ENCODE measurements at places on chromosomes 16 and 17. TPM values are rescaled to one million over a fixed set of nuclear protein-coding genes. Genes with fewer than 3 reads are reported as not detected.
A peak's percentile ranks its signal among the peaks of the same experiment; 100 is the strongest.

ZNF48 gene
- 37.9 TPM for total RNA-seq

DNA sequence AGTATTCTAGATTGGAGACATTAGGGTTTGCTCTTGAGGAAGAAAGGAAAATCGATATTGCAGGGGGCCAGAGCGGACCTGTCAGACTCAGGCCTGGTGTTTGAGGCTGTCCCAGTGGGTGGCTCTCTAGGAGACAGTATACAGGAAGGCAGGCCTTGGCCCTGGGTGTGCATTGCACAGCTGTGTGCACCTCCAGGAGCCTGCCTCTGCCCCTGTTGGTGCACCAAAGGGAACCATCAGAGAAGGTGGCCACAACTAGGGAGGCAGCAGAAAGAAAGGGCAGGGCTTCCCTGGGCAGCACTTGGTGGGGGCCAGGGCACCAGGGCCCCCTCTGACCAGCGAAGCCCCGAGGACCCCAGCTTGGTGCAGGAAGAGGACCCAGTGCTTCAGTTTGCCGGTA, 188.0 kb downstream of the NTN1 start:
- DNase-seq = no peak
- no peak overlapping the region for H3K4me3 ChIP-seq
- H3K27me3 ChIP-seq = no peaks in the 10 kb centered on the region
- no peaks in the 10 kb centered on the region for H3K36me3 ChIP-seq
- H3K4me1 ChIP-seq = no peaks in the 10 kb centered on the region
- no peak overlapping the region for H3K27ac ChIP-seq

C16orf92 gene
- total RNA-seq = not detected

DNA sequence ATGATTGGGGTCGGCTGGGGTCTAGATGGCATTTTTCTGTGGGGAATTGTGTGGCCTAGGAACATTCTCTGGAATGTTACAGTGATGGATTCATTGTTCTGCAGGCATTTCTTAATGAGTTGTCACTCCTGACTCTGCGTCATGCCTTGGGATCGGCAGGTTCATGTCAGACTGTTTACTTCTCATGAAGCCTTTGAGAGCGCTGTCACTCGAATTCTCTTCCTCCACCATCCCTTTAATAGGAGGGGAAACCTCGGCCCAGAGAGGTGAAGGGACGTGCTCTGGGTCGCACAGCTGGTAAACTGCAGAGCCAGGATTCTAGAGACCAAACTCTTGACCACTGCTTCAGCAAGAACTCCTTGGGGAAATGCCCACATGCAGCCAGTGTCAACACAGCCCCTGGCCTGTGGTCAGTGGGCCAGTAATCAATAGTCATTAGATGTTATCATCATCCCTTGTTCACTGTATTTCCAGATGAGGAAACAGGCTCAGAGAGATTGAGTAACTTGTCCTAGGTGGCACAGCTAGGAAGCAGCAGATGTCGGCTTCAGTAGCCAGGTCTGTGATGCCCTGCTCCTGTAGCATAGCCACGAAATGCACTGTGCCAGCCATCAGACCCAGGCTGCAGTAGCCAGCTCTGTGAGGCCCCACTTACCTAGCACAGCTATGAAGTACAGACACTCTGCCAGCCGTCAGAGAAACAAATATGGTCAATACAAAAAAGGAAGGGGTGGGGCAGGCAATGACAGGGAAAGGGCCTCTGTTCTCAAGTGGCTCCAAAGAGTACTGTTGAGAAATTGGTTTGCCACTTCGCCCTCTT, 259.0 kb downstream of the CPPED1 start:
- H3K36me3 ChIP-seq = no peaks in the 10 kb centered on the region
- H3K4me3 ChIP-seq = no peak overlapping the region
- no peaks in the 10 kb centered on the region for H3K27me3 ChIP-seq
- H3K4me1 ChIP-seq = no peaks in the 10 kb centered on the region
- no peak for DNase-seq

DNA sequence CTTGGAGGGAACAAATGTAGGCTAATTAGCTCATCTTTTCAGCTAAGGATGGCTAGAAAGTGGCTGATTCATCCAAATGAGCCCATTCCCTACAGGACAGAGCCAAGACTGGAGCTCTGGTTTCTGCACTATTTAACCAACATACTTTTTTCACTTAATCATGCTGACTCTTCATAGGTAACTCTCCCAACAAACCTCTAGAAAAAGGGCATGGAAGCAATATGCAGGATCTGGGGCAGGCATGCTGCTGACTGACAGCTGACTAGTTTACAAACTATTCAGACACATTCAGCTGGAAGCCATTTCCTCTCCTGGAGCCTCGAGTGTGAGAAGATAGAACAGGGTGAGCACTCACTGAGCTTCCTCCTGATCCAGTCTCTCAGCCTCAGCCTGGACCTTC, 6.2 kb downstream of the BECN1 start:
- peaks cover 17% of the 10 kb centered on the region for H3K36me3 ChIP-seq
- H3K27me3 ChIP-seq = no peaks in the 10 kb centered on the region
- no peaks in the 10 kb centered on the region for H3K4me1 ChIP-seq
- DNase-seq = no peak

KRT25 gene
- not detected for total RNA-seq

DNA sequence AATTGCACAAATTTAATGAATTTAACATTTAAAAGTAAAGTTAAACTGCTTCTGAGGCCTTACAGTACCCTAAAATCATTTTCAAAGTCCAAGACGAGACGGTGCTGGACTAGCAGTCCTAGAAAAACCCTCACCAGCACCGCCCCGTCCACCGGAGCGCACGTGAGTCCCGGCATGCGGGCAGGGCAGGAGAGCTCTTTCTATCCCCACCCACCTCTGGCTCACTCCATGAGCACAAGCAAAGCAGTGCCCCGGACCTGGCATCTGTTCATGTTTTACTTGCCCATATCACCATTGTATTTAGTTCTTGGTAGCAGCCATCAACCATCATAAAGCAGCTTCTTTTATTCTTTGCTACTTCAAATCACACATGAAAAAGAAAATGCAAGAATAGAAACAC, 41.7 kb downstream of the ANKRD11 start:
- H3K4me1 ChIP-seq = peaks cover 56% of the 10 kb centered on the region
- no peaks in the 10 kb centered on the region for H3K36me3 ChIP-seq
- no peak for DNase-seq
- H3K4me3 ChIP-seq = no peak overlapping the region

- DNase-seq = peak; percentile 89
- no peaks in the 10 kb centered on the region for H3K27me3 ChIP-seq
- H3K27ac ChIP-seq = no peak overlapping the region
- H3K4me1 ChIP-seq = no peaks in the 10 kb centered on the region
- H3K4me3 ChIP-seq = no peak overlapping the region
These were observed 257.7 kb upstream of the FOXF1 start for GRCh38 chr16:86252596-86252995.

GRCh38 chr17:80092959-80093358, 8.4 kb upstream of the GAA start:
- no peaks in the 10 kb centered on the region for H3K27me3 ChIP-seq
- no peak for DNase-seq
- no peak overlapping the region for H3K4me3 ChIP-seq
- H3K36me3 ChIP-seq = no peaks in the 10 kb centered on the region
- no peaks in the 10 kb centered on the region for H3K4me1 ChIP-seq

STX8 gene
- total RNA-seq = 59.4 TPM

CCL4L2 gene
- total RNA-seq = not detected

CD300A gene
- 0.45 TPM for total RNA-seq

CTRB1 gene
- total RNA-seq = not detected

TAF1C gene
- 51.9 TPM for total RNA-seq

DNA sequence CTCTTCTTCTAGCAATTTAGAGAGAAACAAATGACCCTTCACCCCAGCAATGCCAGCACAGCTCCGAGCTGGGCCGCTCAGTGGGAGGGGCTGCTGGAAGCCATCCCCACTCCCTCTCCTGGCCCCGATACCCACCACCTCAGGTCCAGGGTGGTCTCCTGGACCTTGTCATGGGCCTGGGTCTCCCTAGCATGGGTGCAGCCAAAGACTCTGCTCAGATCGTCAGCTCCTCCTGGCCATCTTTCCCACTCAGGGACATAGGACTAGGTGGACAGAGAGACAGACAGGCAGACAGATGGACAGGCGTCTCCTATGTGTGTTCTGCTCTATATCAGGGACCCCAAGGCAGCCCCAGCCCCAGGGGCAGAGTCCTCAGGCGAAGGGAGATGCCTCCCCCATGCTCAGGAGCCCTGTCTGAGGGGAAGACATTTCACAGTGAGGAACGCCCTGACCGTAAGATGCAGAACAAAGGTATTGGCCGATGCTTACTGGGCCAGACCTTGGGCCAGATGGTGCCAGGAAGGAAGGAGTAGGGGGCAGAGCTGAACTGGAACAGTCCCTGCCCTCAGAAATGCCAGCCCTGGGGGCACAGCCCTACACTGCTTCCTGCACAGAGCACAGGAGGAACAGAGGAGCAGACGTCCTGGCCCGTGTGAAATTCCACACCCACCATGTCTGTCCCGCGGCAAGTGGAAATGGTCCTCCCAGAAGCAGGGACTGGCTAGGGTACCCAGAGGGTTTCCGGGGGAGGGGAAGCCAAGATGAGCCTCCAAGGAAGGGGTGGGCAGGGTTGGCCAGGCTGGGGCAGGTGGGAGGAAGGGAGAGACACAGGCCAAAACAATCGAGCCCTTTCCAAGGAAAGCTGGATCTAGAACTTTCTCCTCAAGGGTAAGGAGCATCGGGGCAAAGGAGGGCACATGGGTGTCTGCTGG, 13.0 kb downstream of the PITPNM3 start:
- no peaks in the 10 kb centered on the region for H3K27me3 ChIP-seq
- peaks cover 4% of the 10 kb centered on the region for H3K4me1 ChIP-seq
- no peak for DNase-seq
- H3K27ac ChIP-seq = no peak overlapping the region
- H3K36me3 ChIP-seq = no peaks in the 10 kb centered on the region

Measured in GM23338 (cell line).